ENCODE measurements at places on chromosomes 16 and 17.

GRCh38 chr16:1494129-1494640 lies 1.0 kb downstream of the TELO2 start:
- no peak for DNase-seq

DNA sequence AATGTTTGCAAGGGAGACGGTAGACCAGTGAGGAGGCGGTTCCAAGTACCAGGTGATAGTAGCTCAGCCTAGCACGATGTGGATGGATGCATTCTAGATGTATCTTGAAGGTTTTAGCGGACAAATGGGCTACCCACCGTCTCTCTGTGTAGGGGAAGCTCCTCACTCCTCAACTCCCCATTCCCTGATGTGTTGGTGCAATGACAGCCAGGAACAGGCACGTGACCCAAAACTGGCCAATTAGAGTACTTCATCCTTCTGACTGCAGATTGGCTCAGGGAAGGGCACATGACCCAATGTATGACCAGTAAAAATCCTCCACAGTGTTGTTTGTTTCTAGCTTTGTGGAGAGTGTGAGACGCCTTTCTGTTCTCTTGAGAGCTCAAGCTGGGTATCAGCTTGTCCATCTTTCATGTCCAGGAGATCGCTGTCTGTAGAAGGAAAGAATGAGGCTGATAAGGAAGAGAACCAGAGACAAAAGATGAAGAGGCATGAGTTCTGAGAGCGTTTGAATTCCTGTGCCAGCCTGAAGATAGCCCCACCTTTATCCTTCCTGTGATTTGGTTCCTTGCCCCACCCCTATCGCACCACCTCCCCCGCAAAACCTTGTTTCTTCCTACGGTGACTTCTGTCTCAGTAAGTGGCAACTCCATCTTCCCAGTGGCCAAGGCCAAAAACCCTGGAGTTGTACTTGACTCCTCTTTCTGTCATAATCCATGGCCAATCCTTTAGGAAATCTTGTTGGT lies 2.3 kb upstream of the BORCS6 start:
- DNase-seq: no peak

DNA sequence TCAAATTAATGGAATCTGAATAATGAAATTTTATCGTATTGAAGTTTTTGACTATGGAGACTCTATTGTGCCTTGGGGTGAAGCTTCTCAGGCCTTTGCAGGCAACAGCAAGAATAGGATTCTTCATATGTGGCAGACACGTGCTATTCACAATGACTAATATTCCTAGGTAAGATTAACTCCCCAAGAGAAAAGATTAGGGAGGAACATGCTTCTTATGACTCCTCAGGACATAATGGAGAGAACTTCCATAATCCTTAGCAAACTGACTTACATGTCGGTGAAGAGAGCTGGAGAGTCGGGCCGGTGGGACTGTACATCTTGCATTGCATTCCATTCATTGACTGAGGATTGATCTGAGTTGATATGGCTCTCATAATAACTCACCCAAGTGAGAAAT lies 48.9 kb upstream of the CORO6 start:
- DNase-seq: no peak

GRCh38 chr16:72246423-72246822 lies 74.5 kb upstream of the PMFBP1 start:
- DNase-seq: no peak

GRCh38 chr17:2368359-2368758 lies 31.1 kb downstream of the SGSM2 start:
- no peak for DNase-seq

GRCh38 chr17:9020824-9021157 lies 519 bp upstream of the NTN1 start:
- no peak for DNase-seq

DNA sequence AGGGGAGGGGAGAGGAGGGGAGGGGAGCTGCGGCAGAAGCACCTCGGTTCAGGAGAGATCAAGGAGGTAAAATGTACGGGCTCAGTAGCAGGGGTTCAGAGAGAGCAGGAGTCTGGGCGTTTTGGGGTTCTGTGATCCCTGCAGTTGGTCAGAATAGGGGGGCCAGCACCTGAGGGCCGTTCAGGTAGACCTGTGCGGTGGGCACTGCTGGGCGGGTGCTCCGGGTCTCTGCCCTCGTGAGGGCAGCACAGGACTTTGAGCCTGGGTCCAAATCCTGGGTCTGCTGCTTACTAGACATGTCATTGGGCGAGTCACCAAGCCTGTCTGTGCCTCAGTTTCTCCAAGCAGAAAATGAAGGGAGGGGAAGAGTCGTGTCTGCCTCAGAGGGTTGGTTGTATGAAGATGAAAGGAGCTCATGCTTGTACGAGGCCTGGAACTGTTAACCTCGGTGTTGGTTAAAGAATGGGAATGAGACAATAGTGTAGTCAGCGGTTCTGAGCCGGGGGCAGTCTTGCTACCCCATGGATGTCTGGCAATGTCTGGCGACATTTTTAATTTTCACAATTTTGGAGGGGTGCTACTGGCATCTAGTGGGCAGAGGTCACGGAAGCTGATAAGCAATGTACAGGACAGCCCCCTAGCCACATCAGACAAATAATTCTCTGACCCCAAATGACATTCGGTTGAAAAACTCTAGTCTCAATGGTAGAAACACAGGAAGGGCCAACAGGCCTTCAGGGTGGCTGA lies 35.4 kb downstream of the OR1D5 start:
- no peak for DNase-seq

- DNase-seq: no peak
Observed at GRCh38 chr17:13970531-13970930, 98.8 kb upstream of the COX10 start.

GRCh38 chr17:35142467-35142796 lies 329 bp upstream of the NLE1 start:
- DNase-seq: no peak

- DNase-seq: no peak
Observed at GRCh38 chr17:17541640-17542001, 45.4 kb upstream of the RASD1 start.

- no peak for DNase-seq
Observed at GRCh38 chr17:44086364-44087311, 16.1 kb downstream of the G6PC3 start.

GRCh38 chr17:76725580-76726230 lies 701 bp downstream of the JMJD6 start:
- peak; percentile 43 for DNase-seq

GRCh38 chr17:45428050-45428617 lies 4.5 kb downstream of the ARHGAP27 start:
- peak; percentile 67 for DNase-seq

DNA sequence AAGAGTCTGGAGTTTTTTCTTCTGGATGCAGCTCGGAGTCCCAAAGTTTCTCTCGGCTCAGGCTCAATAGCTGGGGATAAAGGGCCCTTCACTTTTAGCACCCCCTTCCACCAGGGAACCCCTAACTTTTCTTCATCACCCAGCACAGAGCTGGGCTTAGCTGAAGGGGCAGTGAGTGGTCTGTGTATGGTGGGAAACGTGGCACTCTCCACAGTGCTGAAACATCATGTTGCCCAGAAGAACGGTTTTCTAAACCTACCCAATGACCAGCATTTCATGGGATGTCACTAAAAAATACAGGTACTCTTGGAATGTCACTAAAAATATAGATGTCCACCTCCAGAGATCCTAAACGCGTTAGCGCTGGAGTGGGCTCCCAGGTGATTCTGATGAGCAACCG lies 12.0 kb downstream of the ERN2 start:
- DNase-seq: no peak

DNA sequence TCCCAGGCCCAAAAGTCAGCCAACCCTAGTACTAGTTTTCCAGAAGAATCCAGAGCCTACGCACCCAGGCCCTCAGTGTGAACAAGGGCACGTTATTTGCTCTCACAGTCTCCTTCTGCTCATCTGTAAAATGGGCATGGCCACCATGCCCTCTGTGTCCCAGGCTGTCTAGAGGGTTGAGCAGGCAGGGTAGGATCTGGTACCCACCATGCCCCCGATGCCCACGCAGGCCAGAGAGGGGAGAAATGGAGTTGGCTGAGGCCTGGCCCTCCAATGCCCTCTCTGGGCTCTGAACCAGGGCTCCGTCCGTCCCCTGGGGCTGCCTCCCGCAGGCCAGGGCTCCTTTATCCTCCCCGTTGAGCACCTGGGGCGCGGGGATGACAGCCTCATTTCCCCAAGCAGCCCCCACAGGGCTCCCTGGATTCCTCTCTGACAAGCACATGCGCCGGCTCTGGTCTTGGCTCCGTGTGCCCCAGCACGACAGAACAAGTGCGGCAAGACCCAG lies 9.1 kb upstream of the BAHCC1 start:
- no peak for DNase-seq

GRCh38 chr16:87133966-87134627 lies 183.1 kb downstream of the C16orf95 start:
- no peak for DNase-seq

DNA sequence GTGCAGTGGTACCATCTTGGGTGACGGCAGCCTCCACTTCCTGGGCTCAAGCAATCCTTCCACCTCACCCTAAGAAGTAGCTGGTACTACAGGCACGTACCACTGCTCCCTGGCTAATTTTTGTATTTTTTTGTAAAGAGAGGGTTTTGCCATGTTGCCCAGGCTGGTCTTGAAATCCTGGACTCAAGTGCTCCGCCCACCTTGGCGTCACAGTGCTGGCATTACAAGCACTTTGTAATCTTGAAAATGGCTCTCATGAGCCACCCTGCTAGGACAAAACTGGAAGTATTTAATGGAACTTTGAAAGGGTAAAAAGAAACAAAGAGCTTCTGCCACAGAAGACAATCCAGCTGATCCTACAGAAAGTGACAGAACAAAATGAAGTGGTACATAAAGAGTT lies 9.2 kb downstream of the SUMO2 start:
- DNase-seq: no peak

DNA sequence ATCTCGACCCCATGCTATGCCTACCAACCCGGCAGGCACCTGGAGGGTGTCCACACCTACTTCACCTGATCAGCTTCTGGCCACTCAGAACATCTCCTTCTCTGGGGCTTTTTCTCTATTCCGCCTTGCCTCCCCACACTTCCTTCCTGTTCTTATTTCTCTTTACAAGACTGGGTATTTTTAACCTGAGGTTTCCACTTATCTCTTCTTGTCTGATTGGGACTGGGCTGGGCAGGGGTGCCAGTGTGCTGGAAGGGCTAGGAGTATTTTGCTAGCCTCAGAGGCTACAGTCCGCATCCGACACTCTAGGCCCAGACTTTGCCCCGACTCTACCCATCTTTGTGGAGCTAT lies 26.2 kb upstream of the ZNF652 start:
- no peak for DNase-seq

- no peak for DNase-seq
Observed at GRCh38 chr16:9911989-9912388, 270.2 kb downstream of the GRIN2A start.

- DNase-seq: no peak
Observed at GRCh38 chr17:29032857-29033197, 10.1 kb upstream of the PIPOX start.

DNA sequence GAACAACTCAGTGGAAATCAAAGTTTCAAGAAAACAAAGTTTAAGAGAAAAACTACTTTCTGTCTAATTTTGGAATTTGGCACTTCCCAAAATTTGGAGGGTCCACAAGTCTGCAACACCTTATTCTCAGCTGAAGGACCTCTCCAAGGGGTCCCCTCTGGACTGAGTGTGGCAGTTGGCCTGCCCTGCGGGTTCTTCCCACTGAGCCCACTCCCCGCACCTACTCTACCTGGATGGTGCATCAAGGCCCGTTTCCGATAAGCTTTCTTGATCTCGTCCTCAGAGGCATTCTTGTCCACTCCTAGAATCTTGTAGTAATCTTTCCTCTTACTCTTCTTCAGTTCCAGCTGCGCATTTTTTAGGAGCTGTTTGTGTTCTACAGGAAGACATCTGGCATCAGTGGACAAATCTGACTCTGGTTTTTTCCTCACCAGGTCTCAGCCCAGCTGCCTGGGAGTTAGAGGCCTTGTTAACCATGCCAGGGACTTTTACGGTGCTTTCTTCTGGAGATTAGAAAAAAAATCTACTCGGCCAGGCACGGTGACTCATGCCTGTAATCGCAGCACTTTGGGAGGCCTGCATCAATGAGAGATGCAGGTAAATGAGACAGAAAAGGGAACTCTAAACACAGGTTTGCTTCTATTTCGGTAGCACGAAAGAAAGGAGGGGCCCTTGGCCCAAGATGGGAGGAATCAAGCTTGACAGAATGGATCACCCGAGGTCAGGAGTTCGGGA lies 15.6 kb downstream of the CNP start:
- DNase-seq: no peak

DNA sequence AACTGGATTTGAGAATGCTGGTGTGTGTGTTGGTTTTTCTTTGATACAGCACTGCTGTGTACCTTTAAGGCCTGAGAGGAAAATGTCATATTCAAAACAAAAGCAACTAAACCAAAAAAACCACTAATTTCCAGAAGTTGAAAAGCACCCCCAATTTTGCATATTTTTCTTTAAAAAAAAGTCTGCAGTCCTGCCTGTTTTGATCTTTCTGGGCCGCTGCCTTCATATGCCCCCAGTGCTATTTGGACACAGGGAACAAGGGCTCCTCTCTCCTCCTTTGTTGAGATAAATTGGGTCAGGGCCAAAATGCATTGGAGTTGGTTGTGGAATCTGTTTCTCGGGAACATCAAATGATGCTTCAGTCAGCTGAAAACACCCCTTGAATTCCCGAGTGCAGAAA lies 26.9 kb downstream of the GPT2 start:
- DNase-seq: no peak
